T-cell (primary cell): ENCODE measurements at places on chromosomes 6 and 20. TPM values are rescaled to one million over a fixed set of nuclear protein-coding genes. Genes with fewer than 3 reads are reported as not detected.

DNA sequence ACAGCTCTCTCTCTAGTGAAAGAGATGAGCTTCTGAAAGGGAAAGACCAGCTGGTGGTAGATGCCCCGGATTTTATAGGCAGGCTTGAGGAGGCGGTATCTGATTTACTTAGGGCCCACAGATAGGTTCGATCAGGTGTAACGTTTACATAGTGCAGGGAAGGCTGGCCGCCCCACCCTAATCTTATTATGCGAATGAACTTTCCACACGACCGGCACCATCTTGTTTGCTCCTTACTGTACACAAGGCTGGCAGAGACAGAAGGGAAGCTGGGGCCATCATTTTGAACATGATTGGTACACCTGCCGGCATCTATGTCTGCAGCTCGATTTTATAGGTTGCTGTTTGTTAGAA is 212.0 kb upstream of the JARID2 start:
- no peak overlapping the region for H3K27ac ChIP-seq
- peaks cover 2% of the 10 kb centered on the region for H3K27me3 ChIP-seq
- H3K36me3 ChIP-seq, result no peaks in the 10 kb centered on the region
- H3K4me3 ChIP-seq, result no peak overlapping the region
- no peak for DNase-seq

DNA sequence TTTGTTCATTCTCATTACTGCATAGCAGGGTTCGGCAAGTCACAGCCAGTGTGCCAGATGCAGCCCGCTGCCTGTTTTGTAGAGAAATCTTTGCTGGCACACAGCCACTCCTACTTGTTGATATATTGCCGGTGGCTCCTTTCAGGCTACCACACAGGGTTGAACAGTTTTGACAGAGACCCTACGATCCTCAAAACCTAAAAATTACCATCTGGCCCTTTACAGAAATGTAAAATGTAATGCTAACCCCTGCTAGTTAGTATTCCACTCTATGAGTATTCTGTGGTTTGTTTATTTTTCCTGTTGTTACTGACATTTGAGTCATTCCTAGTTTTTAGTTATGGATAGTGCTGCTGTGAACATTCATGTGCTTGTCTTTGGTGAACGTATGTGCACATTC is 11.5 kb downstream of the DHX35 start:
- no peak overlapping the region for H3K4me3 ChIP-seq
- no peak for DNase-seq

GRCh38 chr6:36252005-36252404 is 17.9 kb upstream of the PNPLA1 start:
- H3K4me3 ChIP-seq, result no peak overlapping the region
- no peak overlapping the region for H3K27ac ChIP-seq
- H3K27me3 ChIP-seq, result no peaks in the 10 kb centered on the region
- no peaks in the 10 kb centered on the region for H3K36me3 ChIP-seq
- H3K4me1 ChIP-seq, result no peaks in the 10 kb centered on the region

GRCh38 chr6:124462750-124463149 is 499.5 kb upstream of the RNF217 start:
- H3K4me1 ChIP-seq, result no peaks in the 10 kb centered on the region
- no peak overlapping the region for H3K27ac ChIP-seq
- H3K36me3 ChIP-seq, result no peaks in the 10 kb centered on the region
- H3K4me3 ChIP-seq, result no peak overlapping the region
- no peak for DNase-seq

DNA sequence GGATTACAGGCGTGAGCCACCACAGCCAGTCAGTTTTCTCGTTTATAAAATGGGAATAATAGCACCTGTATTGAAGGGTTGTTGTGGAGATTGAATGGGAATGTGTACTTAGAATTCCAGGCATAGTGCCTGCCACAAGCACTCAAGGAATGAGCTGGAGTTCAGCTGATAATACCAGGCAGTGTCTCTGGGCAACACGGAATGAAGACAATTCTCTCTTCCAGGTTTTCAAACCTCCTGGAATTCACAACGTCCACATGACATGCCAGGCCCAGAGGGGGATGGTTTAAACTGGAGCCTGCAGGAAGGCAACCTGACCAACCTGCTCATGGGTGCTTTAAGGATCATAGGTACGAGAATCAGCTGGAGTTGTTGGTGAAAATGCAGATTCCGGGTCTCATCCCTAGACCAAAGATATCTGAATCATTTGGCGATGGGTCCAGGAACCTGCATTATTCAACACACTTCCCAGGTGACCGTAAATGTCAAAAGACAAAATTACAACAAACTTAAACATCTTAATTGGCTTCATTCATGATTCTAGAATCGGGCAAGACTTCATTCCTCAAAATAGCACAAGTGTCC is 1.9 kb upstream of the PTPN1 start:
- no peak overlapping the region for H3K27ac ChIP-seq
- H3K4me3 ChIP-seq, result no peak overlapping the region
- H3K4me1 ChIP-seq, result peaks cover 17% of the 10 kb centered on the region
- no peaks in the 10 kb centered on the region for H3K27me3 ChIP-seq

DNA sequence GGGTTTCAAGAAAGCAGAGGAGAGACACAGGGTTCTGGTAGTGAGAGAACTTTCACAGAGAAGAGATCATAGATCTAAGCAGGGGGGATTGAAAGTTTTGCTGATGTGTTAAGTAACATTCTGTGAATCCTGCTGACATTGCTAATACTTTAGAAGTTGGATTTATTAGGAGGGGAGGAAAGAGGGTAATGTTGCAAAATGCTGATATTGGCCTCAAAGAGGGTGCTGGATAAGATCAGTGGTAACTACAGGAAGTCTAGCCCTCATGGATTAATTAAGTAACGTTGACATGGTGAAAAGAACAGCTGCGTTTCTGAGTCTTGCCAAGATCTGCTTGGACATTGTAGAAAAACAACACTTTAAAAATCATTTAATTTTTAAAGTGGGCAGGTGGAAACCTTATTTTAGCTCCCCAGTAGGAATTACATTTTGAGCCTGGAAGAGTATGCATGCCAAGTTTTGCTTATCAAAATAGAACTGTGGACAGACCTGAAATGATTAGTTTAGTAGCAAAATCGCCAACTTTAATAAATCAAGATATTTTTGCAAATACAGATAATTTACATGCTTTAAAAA is 606.0 kb upstream of the HTR1E start:
- no peaks in the 10 kb centered on the region for H3K27me3 ChIP-seq
- no peak overlapping the region for H3K27ac ChIP-seq
- no peak for DNase-seq
- no peaks in the 10 kb centered on the region for H3K36me3 ChIP-seq
- no peaks in the 10 kb centered on the region for H3K4me1 ChIP-seq

DNA sequence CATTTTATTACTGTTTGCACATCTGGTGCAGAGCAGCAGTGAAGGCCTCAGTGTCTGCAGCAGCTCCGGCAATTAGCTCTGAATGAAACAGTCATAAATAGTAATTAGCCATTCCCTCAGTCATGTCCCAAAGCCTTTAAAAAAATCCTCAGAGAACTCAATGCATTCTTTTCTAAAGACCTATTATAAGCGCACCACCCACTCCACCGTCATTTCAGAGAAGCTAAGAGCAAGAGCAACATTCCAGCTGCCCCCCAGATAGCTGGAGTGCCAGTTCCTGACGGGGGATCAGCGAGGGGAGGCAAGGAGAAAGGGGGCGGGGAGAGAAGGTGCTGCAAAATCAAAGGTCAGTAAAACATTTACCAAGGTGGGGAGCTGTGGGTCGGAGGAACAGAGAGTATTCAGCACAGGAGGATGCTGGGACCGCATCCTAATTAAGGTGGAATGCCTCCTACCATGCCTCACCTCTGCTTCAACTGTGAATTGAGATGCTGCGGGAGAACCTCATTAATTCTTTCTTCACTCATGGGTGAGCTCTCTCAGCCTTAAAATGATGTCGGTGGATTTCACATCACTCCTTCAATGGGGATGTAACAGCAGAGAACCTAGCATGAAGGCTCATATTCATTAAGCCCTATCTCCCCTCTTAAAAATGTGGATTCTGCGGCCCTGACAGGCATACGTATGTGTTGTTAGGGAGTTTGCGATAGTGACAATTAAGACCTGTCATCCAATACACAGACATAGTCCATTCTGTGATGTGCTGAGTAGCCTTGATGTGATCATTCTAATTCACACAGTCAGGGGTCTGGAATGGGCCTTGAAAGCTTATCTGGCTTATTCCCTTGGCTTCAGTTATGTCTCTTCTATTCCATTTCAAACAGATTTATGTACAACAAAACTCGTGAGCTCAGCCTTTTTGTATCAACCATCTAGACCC is 469.5 kb upstream of the NRSN1 start:
- H3K27ac ChIP-seq, result no peak overlapping the region
- H3K4me3 ChIP-seq, result no peak overlapping the region
- no peak for DNase-seq
- H3K4me1 ChIP-seq, result no peaks in the 10 kb centered on the region
- H3K27me3 ChIP-seq, result no peaks in the 10 kb centered on the region

GRCh38 chr6:163192591-163192990 is 221.9 kb upstream of the QKI start:
- no peaks in the 10 kb centered on the region for H3K36me3 ChIP-seq
- H3K4me3 ChIP-seq, result no peak overlapping the region

- no peak overlapping the region for H3K27ac ChIP-seq
- no peak overlapping the region for H3K4me3 ChIP-seq
- DNase-seq, result no peak
- H3K4me1 ChIP-seq, result no peaks in the 10 kb centered on the region
- H3K27me3 ChIP-seq, result no peaks in the 10 kb centered on the region
Measured at GRCh38 chr20:34999782-35000181, 44.1 kb downstream of the MYH7B start.

DNA sequence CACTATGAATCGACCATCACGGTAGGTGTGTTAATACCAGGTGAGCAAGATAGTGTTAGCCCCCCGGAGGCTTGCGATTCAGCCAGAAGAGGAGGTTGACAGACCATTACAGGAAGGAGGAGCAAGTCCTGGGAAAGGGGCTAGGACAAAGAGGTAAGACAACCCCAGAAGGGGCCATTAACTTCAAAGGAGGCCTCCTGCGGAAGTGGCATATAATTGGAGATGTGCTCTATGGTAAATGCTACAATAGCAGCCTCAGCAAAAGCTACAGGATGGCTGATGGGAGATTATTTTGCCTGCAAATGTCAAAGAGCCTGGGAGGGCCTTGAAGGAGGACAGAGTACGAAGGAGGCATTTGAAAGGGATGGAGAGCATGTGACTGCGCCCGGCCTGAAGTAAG is 108.6 kb upstream of the CITED2 start:
- H3K4me3 ChIP-seq, result no peak overlapping the region
- no peaks in the 10 kb centered on the region for H3K27me3 ChIP-seq
- H3K4me1 ChIP-seq, result no peaks in the 10 kb centered on the region
- no peaks in the 10 kb centered on the region for H3K36me3 ChIP-seq

GRCh38 chr6:10381133-10381829 is 33.6 kb downstream of the TFAP2A start:
- H3K4me3 ChIP-seq, result no peak overlapping the region
- no peak overlapping the region for H3K27ac ChIP-seq
- H3K27me3 ChIP-seq, result peaks cover 67% of the 10 kb centered on the region
- DNase-seq, result no peak
- H3K4me1 ChIP-seq, result peaks cover 19% of the 10 kb centered on the region

DNA sequence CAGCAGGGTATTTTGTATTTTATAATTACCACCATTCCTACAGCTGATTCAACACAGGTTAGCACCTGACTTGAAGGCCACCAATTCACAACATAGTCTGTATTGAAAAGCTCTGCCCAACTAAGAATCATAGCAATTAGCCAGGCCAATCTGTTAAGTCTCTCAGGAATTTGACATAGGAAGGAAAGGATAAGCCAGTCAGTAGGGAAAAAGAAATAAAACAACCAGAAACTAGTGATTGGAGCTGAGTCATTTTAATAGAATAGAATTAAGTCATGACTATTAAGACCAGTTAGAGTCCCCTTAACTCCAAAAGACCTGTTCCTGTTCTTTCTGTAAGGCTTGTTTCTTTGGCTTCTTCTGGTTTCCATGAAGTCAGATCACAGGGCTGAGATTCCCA is 8.1 kb downstream of the RANBP9 start:
- no peak overlapping the region for H3K4me3 ChIP-seq
- no peaks in the 10 kb centered on the region for H3K36me3 ChIP-seq
- H3K4me1 ChIP-seq, result peaks cover 10% of the 10 kb centered on the region
- no peaks in the 10 kb centered on the region for H3K27me3 ChIP-seq

DNA sequence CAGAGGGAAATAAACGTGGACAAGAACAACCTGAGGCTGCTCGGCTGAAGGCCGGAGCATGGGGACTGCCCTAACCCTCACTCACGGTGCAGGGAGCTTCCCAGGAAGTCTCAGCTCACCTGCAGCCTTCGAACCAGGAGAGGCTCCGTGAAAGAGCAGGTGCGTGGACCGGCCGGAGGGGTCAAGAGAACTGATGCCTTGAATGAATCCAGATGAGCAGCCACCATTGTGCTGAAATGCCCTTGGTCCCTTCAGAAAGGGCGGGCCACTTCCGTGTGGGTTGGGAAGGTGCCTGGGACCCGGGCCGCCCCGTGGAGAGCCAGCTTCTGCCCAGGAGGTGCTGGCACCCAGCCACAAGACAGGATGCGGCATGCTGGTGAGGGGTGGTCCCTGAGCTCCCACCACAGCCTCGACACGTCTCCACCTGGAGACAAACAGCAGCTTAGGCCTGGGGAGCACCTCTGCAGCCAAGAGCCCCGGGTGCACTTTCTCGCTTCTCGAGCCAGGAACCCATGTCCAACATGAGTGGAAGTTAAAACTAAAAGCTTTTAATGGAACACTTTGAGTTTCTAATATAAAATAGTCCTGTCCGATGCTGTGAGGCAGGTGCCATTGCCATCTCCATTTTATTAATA is 83.5 kb downstream of the TTLL2 start:
- no peaks in the 10 kb centered on the region for H3K27me3 ChIP-seq
- no peak overlapping the region for H3K27ac ChIP-seq
- H3K36me3 ChIP-seq, result no peaks in the 10 kb centered on the region

- no peaks in the 10 kb centered on the region for H3K27me3 ChIP-seq
- H3K4me3 ChIP-seq, result no peak overlapping the region
- peaks cover 6% of the 10 kb centered on the region for H3K36me3 ChIP-seq
- H3K4me1 ChIP-seq, result no peaks in the 10 kb centered on the region
Measured at GRCh38 chr6:42199106-42199981, 4.6 kb upstream of the GUCA1B start.

- H3K27ac ChIP-seq, result no peak overlapping the region
- no peak overlapping the region for H3K4me3 ChIP-seq
Measured at GRCh38 chr20:15242773-15243172, 905.4 kb upstream of the FLRT3 start.

DNA sequence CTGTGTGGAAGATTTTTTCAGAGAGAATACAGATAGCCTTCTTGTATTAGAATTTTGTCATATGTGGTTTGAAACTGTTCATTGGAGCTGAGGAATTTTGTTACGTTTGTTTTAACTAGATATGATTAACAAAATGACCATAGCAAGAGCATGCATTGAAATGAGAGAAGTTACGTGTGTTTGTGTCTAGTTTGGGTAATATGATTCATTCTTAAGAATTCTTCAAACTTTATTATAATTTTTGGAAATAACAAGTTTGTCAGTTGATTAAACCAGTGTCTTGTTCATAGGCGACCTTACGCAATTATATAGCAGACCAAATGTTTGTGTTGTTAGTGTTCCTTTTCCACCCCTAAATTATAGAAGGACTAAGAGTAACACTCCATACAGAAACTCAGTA is 5.5 kb downstream of the GMNN start:
- no peak for DNase-seq
- H3K27ac ChIP-seq, result no peak overlapping the region
- H3K36me3 ChIP-seq, result no peaks in the 10 kb centered on the region
- no peaks in the 10 kb centered on the region for H3K27me3 ChIP-seq

Gene CLPSL2
- not detected for total RNA-seq

Gene SYTL3
- total RNA-seq, result 16.8 TPM

Gene EYA2
- total RNA-seq, result not detected

Gene SUMO4
- total RNA-seq, result 5.7 TPM

Gene GJA10
- total RNA-seq, result not detected

Gene WFDC10B
- not detected for total RNA-seq

Gene RRAGD
- 2.3 TPM for total RNA-seq

Gene MYBL2
- total RNA-seq, result 3.0 TPM

Gene SH3BGRL2
- 8.9 TPM for total RNA-seq
